Stimulated activated CD4-positive, alpha-beta T cell treated with anti-CD3 and anti-CD28 coated beads, Interleukin-4, amount 100 ng/mL, for 1 hour (primary cell): ENCODE measurements at places on chromosomes 2 and 18.

DNA sequence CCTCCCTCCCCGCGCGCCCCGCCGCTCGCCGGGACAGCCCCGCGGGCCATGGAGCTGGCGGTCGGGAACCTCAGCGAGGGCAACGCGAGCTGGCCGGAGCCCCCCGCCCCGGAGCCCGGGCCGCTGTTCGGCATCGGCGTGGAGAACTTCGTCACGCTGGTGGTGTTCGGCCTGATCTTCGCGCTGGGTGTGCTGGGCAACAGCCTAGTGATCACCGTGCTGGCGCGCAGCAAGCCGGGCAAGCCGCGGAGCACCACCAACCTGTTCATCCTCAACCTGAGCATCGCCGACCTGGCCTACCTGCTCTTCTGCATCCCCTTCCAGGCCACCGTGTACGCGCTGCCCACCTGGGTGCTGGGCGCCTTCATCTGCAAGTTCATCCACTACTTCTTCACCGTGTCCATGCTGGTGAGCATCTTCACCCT, 865 bp downstream of the GALR1 start:
- DNase-seq: no peak

DNA sequence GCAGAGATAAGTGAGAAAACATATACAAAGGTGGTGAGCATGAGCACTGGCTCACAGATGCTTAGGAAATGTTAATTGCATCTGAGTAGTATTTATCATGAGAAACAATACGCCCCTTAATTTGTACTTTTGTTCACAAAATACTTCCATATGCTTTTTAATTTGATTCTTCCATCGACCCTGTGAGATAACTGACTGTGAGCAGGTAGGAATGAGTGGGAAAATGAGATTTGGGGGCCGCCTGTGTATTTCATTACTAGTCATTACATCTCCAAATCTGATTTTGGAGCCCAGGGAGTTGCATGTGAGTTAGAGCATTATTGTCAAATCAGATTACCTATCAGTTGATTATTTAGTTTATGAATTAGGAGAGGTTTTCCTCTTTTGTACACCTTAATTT, 36.7 kb upstream of the NPC1 start:
- no peak for DNase-seq

DNA sequence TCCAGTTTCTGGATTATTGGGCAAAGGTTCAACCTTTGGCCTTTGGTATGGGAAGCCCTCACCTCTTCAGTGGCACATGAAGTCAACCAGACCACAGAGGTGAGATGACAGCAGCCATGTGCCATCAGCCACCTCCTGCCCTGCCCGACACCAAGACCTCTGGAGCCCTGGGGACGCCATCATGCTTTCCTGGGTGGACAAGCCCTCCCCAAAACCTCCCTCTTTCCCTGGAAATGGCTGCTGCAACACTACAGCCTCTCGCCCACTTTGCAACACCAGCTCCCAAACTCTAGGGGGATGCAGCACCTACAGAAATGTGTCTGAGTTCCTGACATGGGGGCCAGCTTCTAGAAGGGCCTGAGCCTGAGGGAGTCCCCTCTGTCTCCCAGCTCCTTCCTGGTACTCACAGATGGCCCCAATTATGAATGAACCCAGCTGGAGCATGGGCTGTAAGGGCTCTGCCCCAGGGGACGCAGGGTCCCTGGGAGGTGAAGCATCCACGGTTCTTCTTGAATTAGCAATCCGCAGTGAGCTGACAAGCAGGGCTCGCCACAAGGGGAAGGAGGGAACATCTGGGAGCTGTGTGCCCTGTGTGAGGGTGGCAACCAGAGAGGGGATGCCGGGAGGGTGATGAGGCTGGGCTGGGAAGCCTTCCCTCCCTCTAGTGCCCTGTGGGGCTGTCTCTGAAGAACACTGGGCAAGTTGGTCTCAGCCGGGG, 268.5 kb upstream of the HDAC4 start:
- DNase-seq: no peak

DNA sequence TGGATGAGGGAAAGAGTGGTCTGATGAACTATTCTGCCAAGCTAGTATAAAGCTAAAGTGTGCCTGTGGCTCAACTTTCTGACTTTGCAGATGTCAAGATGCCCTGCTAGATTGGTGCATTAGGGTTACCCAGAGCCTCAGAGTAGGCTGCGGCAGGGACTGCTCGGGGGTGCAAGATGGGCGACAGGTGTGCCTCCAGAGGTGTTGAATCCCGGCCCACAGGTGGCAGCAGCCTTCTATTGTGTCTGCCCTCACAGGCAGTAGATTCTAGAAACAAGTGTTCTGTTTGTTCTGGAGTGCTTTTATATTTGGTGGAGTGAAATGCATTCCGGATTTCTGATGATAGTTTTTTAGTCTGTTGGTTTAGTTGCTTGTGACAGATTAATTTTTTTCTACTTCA, 131.6 kb upstream of the IL1R2 start:
- no peak for DNase-seq

DNA sequence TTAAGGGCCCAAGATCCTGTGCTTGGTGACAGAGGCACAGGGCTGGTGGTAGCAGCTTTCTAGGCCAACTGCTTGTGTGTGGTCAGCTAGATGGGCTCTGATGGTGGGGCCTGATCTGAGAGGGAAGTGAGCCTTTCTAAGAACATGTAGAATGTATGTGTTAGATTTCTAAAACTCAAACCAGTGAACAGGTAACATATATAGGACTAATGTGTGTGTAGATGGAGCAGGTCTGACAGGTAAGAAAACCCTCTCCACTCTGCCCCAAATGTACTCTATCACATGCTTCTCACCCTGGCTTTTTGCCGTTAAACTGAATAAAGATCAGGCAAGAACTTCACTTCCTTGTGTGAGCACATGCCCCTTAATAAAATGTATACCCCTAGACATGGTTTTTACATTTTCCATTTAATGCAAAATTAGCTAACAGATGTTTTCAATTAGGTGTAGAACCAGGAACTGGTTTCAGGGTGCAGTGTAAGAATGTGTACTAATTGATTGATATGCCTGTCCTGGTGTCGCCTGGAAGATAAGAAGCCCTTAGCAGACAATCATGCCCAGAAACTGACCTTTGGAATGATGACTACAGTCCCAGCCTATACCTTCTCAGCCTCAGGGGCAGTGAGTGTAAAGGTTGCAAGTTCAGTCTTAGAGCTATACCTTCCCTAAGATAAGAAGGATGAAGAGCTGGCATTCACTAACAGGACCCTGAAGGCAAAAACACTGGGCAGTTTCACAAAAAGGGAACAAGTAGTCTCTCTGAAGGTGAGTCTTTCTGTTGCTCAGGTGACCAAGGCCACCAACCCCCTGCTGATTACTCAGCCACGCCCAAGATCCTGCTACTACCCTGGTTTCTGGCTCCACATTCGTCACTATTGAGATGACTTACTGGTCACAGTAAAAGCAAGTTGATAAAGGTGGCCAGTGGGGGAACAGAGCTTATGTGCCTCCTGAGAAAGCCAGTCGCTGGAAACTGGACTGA, 71.2 kb downstream of the SPATS2L start:
- no peak for DNase-seq

DNA sequence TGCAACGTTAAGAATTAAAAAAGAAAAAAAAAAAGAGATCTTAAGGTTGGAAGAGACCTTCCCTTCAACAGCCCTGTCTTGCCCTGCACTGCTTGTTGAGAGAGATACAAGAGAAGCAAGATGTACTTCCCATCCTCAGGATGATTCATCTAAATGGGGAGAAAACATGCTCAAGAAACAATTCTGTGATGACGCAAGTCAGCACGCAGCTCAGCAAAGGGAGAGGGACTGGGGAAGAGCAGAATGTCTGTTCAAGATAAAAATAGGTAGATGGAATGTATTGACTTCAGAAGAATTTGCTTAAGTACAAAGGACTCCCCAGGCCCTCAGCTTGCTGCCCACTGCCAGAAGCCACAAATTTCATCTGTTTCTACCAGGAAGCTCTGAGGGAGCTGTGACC, 198.2 kb upstream of the SPRED2 start:
- no peak for DNase-seq

DNA sequence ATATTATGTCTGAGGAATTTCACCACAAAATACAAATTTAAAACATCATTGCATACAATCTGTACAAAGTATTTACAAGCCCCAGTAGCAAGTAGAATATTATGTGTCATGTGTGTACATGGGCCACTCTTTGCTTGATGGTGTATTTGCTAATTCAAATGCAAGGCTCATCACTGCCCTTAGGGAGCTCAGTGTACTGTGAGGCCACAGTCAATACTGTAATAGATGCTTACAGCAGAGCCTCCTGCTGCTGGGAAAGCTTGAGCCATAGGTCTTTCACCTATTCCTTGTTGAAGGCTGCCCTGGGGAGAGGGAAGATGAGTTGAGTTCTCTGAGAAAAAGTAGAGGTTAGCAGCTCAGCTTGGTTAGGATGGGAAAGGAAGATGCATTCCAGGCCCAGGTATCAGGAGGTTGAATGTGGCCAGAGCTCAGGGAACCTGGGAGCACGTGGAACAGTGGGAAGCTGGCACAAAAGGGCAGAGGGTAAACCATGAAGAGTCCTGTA, 189.6 kb downstream of the LRP1B start:
- DNase-seq: no peak
